ENCODE measurements at places on chromosomes 11 and 22.

DNA sequence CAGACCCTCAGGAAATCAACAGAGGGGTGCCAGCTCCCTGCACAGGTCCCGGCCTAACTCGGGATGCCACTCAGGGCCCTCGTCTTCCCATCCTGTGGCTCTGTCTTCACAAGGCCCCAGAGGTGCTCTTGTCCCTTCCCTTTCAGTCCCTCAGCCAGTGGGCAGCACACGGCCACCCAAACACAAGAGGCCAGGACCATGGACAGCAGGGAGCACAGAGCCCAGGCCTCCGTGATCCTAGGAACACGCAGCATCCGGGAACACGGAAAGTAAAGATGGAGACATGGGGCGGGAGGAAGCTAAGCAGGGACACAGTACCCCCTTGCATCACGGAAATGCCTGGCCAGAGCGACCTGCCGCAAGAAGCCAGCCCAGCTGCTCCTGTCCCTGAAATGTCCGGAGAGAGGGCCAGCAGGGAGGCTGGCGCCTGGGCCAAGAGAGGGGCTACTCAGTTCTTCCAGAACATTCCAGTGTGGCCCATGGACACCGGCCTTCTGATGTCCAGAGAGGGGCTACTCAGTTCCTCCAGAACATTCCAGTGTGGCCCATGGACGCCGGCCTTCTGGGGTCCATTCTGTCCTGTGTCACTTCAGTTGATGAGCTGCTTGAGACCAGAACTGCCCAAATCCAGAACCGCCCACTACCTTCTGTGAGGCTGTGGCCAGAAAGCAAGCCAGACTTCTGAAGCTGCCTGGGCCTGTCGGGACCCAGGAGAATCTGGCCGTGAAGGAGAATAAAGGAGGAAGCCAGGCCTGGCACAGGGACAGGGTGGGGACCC lies 274.0 kb downstream of the BRD1 start:
- peak; percentile 55 for DNase-seq

- DNase-seq: no peak
Measured at GRCh38 chr11:43419460-43419859, 60.7 kb downstream of the TTC17 start.

- no peak for DNase-seq
Measured at GRCh38 chr11:103536335-103536722, 427.1 kb downstream of the DYNC2H1 start.

DNA sequence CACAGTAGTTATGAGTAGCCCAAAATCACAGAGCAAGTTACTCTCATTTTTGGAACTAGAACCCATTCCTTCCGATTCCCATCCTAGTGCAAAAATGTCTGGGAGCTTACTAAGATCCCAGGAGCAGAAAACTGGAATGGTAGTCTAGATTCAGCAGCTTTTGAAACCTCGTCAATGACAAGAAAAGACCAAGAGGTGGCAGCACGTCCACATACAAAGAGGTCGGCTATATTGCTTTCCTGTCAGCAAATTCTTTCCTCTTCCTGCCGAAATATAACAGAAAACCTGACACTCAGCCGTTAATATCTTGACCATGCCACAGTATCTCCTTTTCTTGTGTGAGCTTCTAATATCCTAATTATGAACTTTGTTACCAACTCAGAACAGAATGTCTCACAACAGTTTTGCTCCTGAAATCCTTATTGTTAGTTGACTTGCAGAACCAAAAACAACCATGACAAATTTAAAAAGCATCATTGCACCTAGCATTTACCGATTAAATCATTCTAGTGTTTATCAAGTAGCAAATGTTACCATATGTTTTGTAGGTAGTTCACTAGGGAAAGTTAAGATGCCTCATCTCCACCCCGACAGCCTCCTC lies 92.8 kb upstream of the OR9G4 start:
- DNase-seq: peak; percentile 67

DNA sequence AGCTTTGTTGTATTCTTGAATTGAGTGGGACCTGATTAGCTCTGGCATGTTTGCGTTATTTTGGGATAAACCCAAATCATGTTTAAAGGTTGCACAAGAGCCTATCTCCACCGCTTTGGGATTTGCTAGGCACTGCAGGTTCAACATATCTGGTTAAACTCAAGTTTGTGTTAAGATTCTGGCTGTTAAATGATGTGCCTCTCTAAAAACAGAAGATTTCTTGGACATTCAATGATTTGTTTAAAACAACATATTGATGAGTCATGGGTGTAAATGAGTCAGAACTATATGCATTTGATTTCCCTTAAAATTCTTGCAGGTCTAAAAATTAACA lies 67.4 kb downstream of the AMOTL1 start:
- DNase-seq: peak; percentile 84

- no peak for DNase-seq
Measured at GRCh38 chr11:83070731-83071566, 748 bp downstream of the RAB30 start.

DNA sequence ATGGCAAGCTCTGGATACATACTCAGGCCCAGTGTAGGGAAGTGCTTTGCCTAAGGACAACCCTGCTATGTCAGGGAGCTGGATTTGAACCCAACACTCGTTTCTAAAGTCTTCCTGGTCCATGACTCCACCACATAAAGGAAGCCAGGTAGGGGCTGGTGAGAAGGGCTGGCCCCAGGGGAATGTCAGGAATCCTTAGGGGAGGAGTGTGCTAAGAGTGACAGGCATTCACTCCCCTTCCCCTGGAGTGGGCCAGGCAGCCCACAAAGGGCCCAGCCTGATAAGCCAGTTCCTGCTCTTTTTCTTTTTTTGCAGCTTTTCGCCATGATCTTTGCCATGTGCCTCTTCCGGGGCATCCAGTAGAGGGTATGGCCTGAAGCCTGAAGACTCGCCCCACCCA lies 21.9 kb downstream of the TP53I11 start:
- DNase-seq: no peak

- DNase-seq: peak; percentile 97
Measured at GRCh38 chr11:46278387-46279125, 1.1 kb downstream of the CREB3L1 start.

DNA sequence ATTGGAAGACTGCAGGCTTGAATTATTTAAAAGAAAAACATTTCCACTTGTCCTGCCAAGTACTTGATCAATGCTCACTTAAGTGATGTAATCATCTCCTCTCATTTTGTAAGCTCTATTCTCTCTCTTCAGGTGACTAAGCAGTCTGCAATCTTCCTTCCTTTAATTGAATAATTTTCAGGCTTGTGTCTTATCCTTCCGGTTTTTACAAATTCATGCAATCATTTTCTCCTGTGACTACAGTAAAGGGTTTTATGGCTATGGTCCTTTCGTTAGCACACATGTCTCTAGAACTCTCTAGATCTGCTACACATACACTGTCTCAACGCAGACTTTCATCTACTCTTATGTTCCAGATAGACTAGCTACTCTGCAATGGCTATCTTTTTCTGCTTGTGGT lies 12.6 kb upstream of the UPB1 start:
- DNase-seq: no peak

DNA sequence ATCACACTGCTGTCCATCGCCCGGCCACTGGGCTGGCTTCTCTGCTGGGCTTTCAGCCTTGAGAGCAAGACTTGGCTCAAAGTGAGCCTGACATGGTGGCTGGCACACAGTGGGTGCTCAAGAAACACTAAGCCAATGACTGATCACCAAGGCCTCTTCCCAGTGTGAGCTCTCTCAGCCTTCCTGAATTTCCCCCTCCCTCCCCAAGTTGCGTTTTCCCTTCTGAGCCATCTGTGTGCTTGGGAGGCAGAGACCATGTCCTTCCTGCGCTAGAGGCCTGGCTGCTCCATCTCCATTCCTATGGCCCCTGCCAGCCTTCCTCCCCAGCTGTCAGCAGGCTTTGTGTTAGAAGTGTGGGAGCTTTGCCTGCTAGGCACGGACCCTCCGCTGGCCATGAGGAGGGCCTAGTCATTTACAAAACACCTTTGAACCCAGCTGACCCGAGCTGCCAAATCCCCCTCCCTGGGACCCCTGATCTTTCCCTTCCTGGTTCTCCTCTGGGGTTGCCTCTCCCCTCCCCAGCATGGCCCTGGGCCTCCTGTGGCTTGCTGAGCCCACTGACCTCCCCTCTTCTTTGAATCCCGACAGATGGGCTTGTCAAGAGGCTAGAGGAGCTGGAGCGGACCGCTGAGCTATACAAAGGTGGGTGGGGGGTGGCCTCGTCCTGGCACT lies 13.2 kb downstream of the PICK1 start:
- peak; percentile 74 for DNase-seq

DNA sequence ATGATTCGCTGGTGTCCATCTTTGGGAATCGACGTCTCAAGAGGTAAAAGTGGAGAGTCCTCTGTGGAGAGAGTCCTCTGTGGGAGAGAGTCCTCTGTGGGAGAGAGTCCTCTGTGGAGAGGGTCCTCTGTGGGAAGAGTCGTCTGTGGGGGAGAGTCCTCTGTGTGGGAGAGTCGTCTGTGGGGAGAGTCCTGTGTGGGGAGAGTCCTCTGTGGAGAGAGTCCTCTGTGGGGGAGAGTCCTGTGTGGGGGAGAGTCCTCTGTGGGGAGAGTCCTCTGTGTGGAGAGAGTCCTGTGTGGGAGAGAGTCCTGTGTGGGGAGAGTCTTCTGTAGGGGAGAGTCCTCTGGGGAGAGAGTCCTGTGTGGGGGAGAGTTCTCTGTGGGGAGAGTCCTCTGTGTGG lies 3.1 kb downstream of the PRDX5 start:
- peak; percentile 22 for DNase-seq

DNA sequence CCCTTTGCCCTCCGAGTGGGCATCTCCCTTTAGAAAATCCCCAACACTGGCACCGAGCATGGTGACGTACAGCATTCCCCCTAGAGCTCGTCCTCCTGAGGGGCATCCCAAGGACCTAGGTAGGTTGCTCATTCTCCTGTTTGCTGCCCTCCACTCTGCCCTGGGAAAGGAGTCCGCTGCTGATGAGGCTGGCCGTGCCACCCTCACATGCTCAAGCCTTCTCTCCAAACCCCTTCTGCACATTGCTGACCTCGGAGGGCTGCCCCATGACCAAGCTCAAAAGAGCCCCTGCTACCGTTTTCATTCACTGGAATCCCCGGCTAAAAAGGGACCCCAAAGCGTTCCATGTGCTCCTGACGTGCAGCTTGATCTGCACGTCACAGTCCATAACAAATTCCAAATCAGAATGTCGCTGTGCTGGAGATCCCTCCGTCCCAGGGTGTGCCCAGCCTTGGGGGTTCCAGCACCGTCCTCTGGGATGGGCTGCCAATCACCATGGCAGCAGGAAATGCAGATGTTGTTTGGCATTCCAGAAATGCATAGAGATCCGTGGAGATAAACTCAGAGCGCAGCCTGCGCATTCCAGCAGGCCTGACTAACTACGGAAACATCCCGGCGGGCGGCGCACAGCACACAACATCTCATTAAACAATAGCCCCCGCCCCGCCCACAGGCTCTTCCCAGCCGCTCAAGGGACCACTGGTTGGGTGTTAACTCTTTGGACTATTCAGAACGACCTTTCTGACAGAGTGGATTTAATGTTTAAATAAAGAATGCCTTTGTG lies 26.3 kb upstream of the GNB1L start:
- DNase-seq: peak; percentile 99

- no peak for DNase-seq
Measured at GRCh38 chr11:33063326-33063881, 24.0 kb downstream of the TCP11L1 start.

- DNase-seq: no peak
Measured at GRCh38 chr11:131111775-131112174, 195.5 kb upstream of the SNX19 start.

DNA sequence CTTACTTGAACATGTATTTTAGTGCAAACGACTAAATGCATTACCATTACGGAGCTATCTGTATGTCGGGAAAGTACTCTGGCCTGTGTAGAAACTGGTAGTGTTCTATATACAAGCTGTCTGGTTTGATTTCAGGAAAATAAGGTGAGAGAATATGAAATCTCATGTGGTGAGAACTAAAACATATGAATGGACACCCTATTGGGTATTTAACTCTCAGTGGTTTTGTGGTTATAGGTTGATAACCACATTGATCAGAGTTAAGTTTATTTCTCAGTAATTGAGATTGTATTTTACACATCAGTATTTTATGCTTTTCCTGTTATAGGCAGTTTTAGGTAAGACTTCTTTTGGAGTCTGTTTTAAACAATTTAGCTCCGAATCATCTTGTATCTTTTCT lies 10.4 kb downstream of the ANO5 start:
- DNase-seq: no peak

GRCh38 chr11:9905501-9905951 lies 241.6 kb downstream of the SWAP70 start:
- DNase-seq: no peak

DNA sequence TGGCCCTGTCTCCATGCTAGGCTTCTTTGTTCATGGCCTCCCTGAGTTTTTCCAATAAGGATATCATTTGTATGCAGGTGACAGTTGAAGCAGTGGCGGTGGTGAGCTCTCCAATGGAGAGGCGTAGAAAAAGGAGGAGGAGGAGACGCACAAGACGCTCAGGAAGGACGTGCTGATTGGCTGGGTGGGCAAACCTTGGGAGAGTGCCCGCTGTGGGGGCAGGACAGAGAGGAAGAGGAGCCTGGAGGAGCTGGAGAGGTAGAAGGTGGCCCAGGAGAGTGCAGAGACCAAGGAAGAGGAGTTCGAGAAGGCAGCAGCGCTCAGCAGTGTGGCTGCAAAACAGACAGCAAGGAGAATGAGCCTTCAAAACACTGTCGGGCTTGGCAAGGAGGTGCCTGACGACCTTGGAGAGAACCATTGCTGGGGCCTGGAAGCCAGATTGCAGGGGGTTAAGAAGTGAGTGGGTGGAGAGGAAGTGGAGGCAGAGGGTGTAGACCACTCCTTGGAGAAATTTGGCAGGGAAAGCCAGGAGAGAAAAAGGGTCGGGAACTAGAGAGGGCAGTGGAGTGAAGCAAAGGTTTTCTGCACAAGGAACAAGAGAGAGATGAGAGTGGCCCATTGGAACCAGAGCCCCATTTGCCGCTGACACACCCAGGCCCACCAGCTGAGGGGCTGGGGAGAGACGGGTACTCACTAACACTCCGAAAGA lies 7.5 kb downstream of the CLCF1 start:
- DNase-seq: peak; percentile 39

- DNase-seq: no peak
Measured at GRCh38 chr11:26017903-26018302, 314.0 kb upstream of the ANO3 start.

GRCh38 chr22:49091917-49092545 lies 735.6 kb downstream of the BRD1 start:
- peak; percentile 60 for DNase-seq

DNA sequence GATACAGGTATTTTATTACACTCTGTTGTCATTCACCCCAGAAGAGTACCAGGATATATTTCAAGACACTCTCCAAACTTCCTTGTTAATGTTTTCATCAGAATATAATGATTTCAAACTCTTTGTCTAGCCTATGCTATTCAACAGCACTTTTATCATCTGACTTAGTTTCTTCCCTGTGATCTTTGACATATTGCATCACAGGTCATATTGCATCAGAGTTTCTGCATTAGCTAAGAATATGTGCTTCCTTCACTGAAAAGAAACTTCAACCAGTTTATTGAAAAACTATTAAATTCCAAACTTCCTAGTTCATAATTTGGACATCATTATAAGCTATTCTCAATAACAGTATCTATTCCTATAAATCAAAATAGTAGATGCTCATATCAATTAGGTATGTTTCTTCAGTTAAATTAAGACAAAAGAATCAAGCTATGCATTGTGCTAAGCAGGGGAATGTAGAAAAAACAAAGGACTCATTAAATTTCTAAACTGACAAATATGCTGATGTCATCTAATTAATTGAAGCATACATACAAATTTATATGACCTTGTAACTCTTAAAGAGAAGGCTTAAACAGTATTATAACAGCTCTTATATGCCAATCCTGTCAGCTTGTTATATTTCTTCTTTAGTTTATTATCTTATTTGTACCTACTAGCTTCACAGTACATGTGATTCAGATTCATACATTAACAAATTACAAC lies 361.8 kb upstream of the LUZP2 start:
- no peak for DNase-seq

GRCh38 chr11:80861193-80861592 lies 1420.4 kb upstream of the TENM4 start:
- DNase-seq: no peak

- no peak for DNase-seq
Measured at GRCh38 chr11:134644476-134645456, 232.7 kb upstream of the B3GAT1 start.
